ENCODE measurements at places on chromosomes 2 and 18. TPM values are rescaled to one million over a fixed set of nuclear protein-coding genes. Genes with fewer than 3 reads are reported as not detected.

TNS1 gene
- 44.4 TPM for total RNA-seq

TXNL1 gene
- total RNA-seq, result 16.4 TPM

SULT1C4 gene
- total RNA-seq, result 0.26 TPM

REG3G gene
- not detected for total RNA-seq

CPLX4 gene
- total RNA-seq, result not detected

BMP10 gene
- total RNA-seq, result not detected

UNC80 gene
- total RNA-seq, result under 0.01 TPM

SLC4A5 gene
- under 0.01 TPM for total RNA-seq

ARMC9 gene
- total RNA-seq, result 60.4 TPM

MPP4 gene
- 0.26 TPM for total RNA-seq

KLHL29 gene
- total RNA-seq, result 4.9 TPM

FSHR gene
- not detected for total RNA-seq

DNAJC27 gene
- 7.3 TPM for total RNA-seq

LRRTM1 gene
- not detected for total RNA-seq

SATB2 gene
- 13.9 TPM for total RNA-seq

BOLA3 gene
- total RNA-seq, result 28.2 TPM

HOXD12 gene
- total RNA-seq, result not detected

GRCh38 chr2:119059940-119060339 is 98.6 kb downstream of the C1QL2 start:
- DNase-seq, result no peak

GRCh38 chr2:188403676-188404075 is 112.0 kb downstream of the GULP1 start:
- DNase-seq, result peak; percentile 62

GRCh38 chr18:57469884-57470283 is 34.7 kb downstream of the ONECUT2 start:
- DNase-seq, result no peak

- no peak for DNase-seq
Observed at GRCh38 chr2:216563646-216564045, 65.0 kb downstream of the RPL37A start.

GRCh38 chr2:190649798-190650390 is 1.0 kb downstream of the NAB1 start:
- peak; percentile 50 for DNase-seq

GRCh38 chr2:232073699-232074098 is 112.2 kb downstream of the DIS3L2 start:
- no peak for DNase-seq

- no peak for DNase-seq
Observed at GRCh38 chr18:71942433-71942832, 601.7 kb downstream of the CBLN2 start.

GRCh38 chr18:10264260-10264659 is 190.2 kb upstream of the APCDD1 start:
- DNase-seq, result no peak

DNA sequence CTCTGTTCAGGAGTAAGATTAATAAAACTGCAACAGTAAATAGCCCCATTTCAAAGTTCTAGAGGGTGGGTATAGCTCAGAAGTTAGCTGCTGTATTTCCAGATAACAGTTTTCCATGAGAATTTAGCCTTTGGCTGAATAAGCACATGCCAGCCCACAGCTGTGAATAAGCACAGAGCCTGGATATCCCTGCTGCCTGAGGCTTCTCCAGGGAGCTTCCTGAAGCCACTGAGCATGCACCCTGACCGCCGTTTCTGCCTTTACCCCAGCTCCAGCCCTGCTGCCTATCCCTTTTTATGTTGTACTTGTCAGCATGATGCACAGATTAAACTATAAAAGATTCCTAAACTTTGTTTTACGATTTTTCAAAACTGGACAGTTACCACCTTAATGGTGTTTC is 85.3 kb downstream of the FEZ2 start:
- DNase-seq, result no peak

GRCh38 chr18:56321470-56321869 is 316.9 kb downstream of the TXNL1 start:
- DNase-seq, result peak; percentile 18

GRCh38 chr2:238566001-238566645 is 139.4 kb downstream of the ASB1 start:
- no peak for DNase-seq

DNA sequence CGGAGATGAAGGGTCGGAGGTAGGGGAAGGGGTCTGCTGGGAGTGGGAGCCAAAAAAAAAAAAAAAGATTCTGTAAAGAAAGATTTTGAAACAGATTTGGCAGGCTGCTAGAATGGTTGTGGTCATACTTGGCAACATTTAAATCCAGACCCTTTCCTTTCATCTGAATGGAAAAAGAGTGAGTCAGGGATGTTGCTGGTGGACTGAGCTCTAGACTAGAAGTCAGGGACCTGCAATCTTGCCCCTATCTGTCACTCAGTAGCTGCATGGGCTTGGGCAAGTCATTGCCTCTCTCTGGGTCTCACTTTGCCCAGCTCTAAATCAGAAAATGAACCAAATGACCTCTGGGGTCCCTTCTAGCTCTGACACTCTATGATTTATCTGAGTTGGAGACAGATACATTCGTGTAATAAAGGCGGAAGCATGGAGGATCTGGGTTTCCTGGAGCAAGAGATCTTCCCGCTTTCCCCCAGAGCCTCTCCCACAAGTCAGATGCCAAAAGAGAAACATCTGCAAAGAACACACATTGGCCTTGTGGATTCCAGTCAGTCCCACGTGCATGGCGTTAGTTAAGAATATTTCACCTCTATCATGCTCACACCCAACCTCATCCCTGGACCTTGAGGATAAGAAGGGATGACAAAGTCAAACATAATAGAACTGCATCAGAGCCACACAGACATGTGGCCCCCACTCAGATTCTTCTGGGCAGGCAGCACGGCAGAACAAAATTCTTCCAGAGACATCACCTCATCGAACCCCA is 58.5 kb downstream of the ADD2 start:
- DNase-seq, result peak; percentile 86

DNA sequence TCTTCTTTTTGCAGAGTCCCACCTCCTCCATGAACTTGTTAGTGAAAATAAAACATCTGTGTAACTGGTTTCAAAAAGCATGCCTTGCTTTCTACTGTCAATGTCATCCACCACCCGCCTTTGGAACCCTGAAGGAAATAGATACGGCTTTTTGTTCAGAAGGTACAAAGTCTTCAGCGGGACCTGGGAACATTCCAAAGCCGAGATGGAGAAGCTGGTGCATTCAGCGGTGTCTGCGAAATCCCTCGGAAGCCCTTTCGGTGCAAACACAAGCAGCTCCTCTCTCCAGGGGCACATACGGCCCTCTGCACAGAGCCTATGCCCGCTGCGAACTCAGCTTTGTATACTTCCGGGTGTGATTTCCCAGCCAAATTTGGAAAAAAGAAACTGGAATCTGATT is 555.8 kb upstream of the SALL3 start:
- no peak for DNase-seq

DNA sequence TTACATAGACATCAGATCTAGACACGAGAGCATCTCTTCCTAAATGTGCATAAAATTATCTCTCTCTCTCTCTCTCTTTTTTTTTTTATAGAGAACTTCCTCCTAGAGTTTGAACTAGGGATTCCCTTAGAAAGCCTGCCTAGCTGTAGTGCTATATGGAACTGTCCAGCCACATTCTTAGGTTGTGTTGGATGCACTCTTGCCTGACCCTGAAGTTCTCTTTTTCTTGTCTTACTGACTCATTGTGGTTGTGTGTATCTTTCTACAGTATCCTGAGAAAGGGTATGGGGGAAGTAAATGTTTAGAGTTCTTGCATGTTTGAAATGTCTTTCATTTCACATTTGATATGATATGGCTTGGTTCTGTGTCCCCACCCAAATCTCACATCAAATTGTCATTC is 368.2 kb downstream of the CDH2 start:
- no peak for DNase-seq

DNA sequence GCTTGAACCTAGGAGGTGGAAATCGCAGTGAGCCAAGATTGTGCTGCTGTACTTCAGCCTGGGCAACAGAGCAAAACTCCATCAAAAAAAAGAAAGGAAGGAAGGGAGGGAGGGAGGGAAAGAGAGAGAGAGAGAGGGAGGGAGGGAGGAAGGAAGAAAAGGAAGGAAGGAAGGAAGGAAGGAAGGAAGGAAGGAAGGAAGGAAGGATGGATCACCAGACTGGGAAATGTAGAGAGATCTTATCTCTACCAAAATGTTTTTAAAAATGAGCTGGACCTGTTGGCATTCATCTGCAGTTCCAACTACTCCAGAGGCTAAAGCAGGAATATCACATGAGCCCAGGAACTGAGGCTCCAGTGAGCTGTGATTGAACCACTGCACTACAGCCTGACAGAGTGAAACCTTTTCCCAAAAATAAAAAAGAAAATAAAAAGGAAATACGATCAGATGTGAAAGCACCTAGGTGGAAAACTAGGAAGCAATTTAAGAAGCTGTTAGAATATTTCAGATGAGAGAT is 239.4 kb downstream of the CDH7 start:
- DNase-seq, result no peak

- DNase-seq, result peak; percentile 46
Observed at GRCh38 chr2:207616185-207616584, 9.0 kb downstream of the METTL21A start.

DNA sequence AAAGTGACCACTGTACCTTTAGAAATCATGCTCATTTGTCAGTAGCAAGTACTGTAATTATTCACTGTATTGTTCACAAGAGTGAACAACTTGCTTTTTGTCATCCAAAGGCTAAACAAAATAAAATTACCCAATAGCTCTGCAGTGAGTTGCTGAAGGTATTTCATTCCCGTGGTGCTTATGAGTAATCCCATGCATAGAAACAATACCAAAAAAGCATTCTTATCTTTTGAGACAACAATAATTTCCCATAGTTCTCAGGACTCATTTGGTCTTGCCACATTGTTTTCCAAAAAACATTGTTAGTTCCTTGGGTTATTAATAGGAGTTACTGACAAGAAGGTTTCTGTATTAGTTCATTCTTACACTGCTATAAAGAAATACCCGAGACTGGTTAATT is 503.2 kb upstream of the FAM98A start:
- DNase-seq, result peak; percentile 65

- DNase-seq, result no peak
Observed at GRCh38 chr2:233936089-233936488, 18.9 kb downstream of the TRPM8 start.

- no peak for DNase-seq
Observed at GRCh38 chr2:59568461-59568860, 985.0 kb downstream of the BCL11A start.

GRCh38 chr2:179059026-179059700 is 9.2 kb upstream of the CCDC141 start:
- DNase-seq, result no peak

DNA sequence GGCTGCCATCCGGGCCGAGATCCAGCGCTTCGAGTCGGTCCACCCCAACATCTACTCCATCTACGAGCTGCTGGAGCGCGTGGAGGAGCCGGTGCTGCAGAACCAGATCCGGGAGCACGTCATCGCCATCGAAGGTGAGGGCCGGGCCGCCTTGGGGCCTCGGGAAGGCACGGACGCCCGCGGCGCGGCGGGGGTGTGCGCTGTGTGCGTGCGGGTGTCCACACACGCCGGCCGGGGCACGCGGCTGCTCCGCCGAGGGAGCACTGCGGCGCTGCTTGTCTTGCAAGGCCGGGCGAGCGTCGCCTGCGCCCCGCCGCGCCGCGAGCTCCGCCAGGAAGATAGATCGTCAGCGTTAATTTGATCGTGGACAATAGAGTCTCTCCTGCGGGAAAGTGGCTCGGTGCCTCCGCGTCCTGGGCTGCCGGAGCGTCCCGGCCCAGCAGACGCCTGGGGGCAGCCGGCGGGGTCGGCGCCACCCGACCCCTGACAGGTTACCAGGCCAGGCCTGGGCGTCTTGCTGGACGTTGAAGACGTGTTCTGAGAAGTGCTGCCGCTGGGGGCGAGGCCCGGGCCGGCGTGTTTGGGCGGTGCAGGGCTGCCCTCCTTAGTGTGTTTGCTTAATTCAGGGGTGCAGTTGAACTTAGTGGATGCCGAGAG is 1.0 kb downstream of the AGAP1 start:
- DNase-seq, result peak; percentile 63

DNA sequence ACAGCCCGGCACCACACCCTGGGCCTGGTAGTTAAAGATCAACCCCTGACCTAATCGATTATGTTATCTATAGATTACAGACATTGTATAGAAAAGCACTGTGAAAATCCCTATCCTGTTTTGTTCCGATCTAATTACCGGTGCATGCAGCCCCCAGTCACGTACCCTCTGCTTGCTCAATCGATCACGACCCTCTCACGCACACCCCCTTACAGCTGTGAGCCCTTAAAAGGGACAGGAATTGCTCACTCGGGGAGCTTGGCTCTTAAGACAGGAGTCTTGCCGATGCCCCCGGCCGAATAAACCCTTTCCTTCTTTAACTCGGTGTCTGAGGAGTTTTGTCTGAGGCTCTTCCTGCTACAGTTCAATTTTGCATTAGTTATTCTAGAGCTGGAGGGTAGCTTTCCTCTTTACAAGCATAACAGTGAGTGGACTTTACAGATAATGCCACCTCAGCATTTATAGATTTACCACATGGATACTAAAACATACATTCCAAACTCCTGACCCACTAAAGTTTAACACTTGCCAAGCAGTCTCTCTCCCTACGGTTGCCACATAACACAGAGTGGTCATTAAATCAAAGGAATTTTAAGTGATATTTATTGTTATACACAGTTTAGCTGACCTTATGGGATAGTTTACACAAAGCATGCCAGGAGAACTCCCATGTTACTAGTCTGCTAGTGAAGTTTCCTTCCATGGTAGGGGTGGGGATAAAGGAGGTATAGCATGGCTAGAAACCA is 101.0 kb downstream of the EVA1A start:
- DNase-seq, result peak; percentile 83

DNA sequence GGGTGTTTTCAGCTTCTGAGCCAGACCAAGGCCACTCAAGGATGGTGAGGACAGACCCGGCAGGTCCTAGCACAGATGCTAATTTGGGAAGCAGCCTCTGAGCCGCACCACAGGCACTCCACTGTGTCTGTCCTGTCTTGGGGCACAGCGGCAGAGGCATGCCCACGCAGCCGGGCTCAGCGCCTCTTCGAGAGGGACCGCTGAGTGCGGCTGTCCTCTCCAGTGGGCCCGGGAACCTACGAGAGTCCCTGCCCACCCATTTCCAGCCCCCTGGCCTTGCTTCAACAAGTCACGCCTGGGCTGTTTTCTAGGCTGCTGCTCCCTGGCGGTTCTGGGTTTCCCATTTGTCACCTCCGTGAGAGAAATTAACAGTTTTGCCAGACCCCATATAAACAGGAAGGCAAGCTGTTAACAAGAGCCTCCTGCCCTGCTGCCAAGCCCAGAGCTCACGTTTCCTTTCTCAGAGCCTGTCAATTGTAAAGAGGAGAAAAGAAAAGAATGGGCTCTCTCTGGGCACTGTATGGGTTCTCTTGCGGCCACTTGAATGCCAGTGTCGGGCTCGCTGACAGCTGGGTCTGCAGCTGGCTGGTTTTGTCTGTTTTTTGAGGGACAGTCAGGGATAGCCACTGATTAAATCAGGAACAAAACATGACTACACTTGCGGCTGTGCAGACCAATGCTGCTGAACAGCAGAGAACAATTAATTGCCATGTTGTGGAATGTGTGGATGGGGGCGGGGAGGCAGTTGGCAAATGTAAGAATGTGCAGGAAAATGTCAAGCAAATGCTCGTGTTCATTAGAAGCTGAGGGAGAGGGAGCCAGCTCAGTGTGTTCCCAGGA is 30.6 kb downstream of the TMEM17 start:
- peak; percentile 60 for DNase-seq

- DNase-seq, result peak; percentile 61
Observed at GRCh38 chr2:4898706-4899105, 793.5 kb upstream of the SOX11 start.

GRCh38 chr2:130303169-130303568 is 39.5 kb upstream of the IMP4 start:
- no peak for DNase-seq

GRCh38 chr2:218746470-218746795 is 35.5 kb upstream of the CYP27A1 start:
- DNase-seq, result no peak

- DNase-seq, result peak; percentile 77
Observed at GRCh38 chr2:152611458-152612231, 105.6 kb downstream of the PRPF40A start.

Measured in fibroblast of lung (primary cell).